Bronchial epithelial cell (primary cell): ENCODE measurements at places on chromosomes 12 and 14. TPM values are rescaled to one million over a fixed set of nuclear protein-coding genes. Genes with fewer than 3 reads are reported as not detected.
A peak's percentile ranks its signal among the peaks of the same experiment; 100 is the strongest.

KCNMB4 gene
- 0.26 and 0.79 TPM in 2 replicates for total RNA-seq

CEP290 gene
- total RNA-seq: 3.8 and 6.6 TPM in 2 replicates

- DNase-seq: no peak
Measured at GRCh38 chr14:86798330-86798729, 1194.7 kb downstream of the GALC start.

CYP46A1 gene
- 0.13 TPM in 1 of 2 replicates, not detected in the other for total RNA-seq

- DNase-seq: peak; percentile 67
Measured at GRCh38 chr12:82527165-82527780, 159.4 kb upstream of the TMTC2 start.

- peak; percentile 84 for DNase-seq
Measured at GRCh38 chr12:17304503-17305347, 698.8 kb upstream of the LMO3 start.

- DNase-seq: no peak
Measured at GRCh38 chr12:87836190-87836589, 193.0 kb downstream of the C12orf50 start.
